ENCODE measurements at places on chromosomes 11 and 22. TPM values are rescaled to one million over a fixed set of nuclear protein-coding genes. Genes with fewer than 3 reads are reported as not detected.

The C11orf24 gene
- 15.3 TPM for total RNA-seq

The PHF21B gene
- 38.5 TPM for total RNA-seq

The ROBO4 gene
- total RNA-seq, result 3.1 TPM

The DSCAML1 gene
- 30.7 TPM for total RNA-seq

The WT1 gene
- total RNA-seq, result not detected

The TPH1 gene
- 0.94 TPM for total RNA-seq

The ADSL gene
- 67.0 TPM for total RNA-seq

The MIOX gene
- not detected for total RNA-seq

The MPEG1 gene
- 1.6 TPM for total RNA-seq

The ARSA gene
- 8.1 TPM for total RNA-seq

The PNPLA5 gene
- total RNA-seq, result not detected

The RNF169 gene
- 49.1 TPM for total RNA-seq
